ENCODE measurements at places on chromosomes 16 and 17.
A peak's percentile ranks its signal among the peaks of the same experiment; 100 is the strongest.

GRCh38 chr17:75521951-75522727 lies 3.4 kb upstream of the LLGL2 start:
- DNase-seq: no peak

DNA sequence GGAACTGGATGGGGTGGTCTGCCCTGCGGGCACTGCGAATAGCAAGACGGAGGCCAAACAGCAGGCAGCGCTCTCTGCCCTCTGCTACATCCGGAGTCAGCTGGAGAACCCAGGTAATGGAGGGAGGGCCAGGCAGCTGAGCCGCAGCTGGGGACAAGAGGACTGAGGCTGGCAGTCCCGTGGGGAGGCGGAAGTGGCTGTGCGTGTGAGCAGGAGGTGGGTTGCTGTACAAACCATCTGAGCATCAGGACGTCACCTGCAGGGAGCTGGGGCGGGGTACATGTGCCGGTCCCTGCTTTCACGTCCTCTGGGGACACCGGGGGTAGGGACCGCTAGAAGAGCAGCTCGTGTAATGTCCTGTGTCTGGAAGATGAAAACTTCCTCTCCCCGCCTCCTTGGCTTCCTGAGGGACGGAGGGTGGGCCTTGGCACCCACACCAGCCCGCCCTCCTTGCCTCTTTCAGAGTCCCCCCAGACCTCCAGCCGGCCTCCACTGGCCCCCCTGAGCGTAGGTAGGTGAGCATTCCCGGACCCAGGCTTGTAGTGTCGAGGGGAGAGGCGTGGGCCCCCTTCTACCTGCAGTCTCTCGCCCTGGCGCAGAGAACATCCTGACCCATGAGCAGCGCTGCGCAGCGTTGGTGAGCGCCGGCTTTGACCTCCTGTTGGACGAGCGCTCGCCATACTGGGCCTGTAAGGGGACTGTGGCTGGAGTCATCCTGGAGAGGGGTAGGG lies 3.7 kb downstream of the ADAD2 start:
- no peak for DNase-seq

- DNase-seq: no peak
Measured at GRCh38 chr17:10598621-10599020, 49.2 kb upstream of the MYH2 start.

- no peak for DNase-seq
Measured at GRCh38 chr17:6510321-6510977, 45.9 kb downstream of the PITPNM3 start.

DNA sequence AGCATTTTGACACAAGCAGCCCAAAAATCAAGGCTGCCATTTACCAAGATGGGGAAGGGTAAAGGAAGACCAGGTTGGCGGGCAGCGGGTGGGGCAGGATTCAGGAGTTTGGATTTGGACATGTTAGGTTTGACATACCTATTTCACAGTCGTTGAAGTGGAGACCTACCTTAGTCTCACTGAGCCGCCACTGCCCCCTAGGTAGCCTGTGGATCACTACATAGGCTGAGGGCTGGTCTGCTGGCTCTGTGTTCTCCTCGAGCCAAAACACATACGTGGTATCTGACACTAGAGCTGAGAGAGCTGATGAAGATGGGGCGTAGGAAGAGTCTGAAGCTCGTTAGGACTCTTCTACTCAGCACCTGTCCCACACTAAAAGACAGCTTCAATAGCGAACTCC lies 115.1 kb downstream of the HIC1 start:
- DNase-seq: peak; percentile 28

- DNase-seq: no peak
Measured at GRCh38 chr17:34254651-34255380, at the start of gene CCL2. Gene CCL2, plus strand, starts transcription at chr17:34255285. Its CDS starts 65 bp downstream, at chr17:34255350.

GRCh38 chr17:76673729-76674128 lies 30.2 kb upstream of the ST6GALNAC1 start:
- DNase-seq: no peak

DNA sequence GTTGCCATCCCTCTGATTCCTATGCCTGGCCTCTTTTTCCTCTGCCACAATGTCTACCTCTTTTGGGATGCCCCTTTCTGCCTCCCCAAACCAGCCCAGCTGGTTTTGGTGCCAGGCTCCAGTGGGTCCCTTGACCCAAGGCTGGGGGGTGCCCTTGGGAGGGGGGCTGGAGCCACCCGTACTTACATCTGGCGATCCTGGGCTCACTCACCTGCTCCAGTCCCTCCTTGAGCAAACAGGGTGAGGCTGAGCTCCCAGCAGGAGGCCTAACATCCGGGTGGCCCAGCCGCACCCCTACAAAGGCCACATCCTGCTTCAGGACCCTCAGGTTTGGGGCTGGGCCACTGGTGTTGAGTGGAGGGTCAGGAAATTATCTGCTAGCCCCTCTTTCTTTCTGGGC lies 1.2 kb downstream of the ERN2 start:
- no peak for DNase-seq

GRCh38 chr17:78821961-78822360 lies 18.7 kb downstream of the USP36 start:
- no peak for DNase-seq

GRCh38 chr17:71976011-71976649 lies 144.7 kb upstream of the SOX9 start:
- DNase-seq: no peak

- DNase-seq: peak; percentile 67
Measured at GRCh38 chr17:79970576-79971068, 65.0 kb downstream of the TBC1D16 start.

GRCh38 chr17:67525239-67526135 lies 148.4 kb downstream of the PITPNC1 start:
- no peak for DNase-seq

GRCh38 chr17:39631403-39631802 lies 4.7 kb downstream of the PPP1R1B start:
- no peak for DNase-seq

GRCh38 chr16:2090481-2090776 lies 42.6 kb downstream of the TSC2 start:
- no peak for DNase-seq

DNA sequence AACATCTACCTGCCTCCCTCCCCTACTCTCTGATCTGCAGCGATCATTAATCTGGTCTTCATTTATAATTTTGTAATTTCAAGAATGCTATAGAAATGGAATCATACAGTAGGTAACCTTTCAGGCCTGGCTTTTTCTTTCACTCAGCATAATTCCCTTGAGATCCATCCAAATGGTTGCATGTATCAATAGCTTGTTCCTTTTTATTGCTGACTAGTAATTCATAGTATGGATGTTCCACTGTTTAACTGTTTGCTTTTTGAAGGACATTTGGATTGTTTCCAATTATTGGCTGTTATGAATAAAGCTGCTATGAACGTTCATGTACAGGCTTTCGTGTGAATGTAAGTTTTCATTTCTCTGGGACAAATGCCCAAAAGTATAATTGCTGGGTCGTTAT lies 125.2 kb downstream of the USP31 start:
- no peak for DNase-seq

DNA sequence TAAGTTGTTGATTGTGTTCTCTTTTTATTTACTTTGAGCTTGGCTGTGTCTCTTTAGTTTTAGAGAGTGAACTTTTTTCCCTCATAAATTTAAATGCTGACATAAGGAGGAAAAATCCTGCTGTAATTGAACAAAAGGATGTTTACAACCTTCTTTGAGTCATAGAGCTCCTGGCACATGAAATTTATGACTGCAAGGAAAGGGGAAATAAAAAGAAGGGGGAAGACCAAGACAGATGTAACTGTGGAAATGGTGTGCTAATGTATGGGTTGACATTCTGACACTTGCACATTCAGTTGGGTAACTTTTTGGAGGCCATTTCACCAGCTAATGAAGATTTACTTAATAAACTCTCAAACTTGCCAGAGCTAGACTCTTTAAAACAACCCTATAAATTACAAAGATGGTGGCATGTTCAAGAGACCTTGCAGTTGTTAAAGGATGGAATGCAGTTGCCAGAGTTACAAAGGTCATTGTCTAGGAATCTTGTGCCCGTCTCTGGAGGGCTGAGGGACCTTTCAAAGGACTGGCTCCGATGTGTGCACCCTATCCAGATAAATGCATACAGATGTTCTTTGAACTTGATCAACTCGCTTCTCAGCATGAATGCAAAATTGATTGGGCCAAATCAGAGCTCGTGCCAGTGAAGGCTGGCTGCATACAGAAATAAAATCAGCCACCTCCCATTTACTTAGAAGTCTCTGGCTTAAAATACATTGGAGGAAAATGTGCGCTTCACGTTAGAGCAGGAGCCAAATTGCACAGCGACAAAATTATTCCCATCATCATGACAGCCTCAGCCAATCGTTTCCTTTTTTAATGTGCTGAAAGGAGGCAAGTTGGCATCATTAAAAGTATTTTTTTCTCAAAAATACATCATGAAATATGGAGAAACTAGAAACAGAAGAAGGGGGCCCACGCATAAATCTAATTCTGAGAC lies 289.0 kb upstream of the XYLT1 start:
- no peak for DNase-seq

GRCh38 chr17:5418858-5419355 lies 555 bp downstream of the NUP88 start:
- DNase-seq: no peak

DNA sequence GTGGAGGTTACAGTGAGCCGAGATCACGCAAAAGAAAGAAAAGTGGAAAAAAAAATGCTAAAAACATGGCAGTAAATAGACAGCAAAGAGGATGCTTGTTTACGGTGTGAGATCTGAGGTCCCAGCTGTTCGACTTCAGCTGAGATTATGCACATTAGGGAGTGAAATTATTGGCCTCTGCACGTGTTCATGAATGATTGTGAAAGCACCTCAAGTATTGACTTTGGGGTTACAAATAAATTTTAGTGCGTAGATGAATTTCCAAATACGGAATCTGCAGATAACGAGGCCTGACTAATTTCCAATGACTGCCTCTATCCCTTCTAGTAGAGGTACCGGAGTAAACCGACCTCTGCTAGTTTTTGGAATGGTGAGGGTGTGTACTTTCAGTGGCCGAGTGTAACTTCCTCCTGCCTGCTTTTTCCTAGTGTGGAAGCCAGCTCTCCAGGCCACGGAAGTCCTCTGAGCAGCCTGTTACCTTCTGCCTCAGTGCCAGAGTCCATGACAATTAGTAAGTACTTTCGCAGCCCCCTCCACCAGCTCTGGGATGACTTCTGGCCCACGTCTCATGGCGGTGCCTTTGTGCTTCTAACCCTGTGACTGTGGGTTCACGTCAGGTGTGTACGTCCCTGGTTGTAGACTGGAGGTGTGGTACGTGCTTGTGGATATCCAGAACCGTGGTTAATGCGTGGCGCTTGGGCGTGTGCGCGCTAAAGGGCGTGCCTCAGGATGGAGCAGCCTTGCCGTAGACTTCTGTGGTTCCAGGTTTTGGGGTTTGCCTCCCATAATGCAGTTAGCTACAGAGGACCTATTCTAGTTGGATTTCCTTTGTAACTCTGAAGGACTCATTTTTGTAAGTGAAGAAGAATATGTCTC lies 102.1 kb downstream of the SNX29 start:
- no peak for DNase-seq
